ENCODE measurements at places on chromosomes 1 and 21.

GRCh38 chr1:25664357-25665199 is 48.0 kb downstream of the MAN1C1 start:
- no peak for DNase-seq

DNA sequence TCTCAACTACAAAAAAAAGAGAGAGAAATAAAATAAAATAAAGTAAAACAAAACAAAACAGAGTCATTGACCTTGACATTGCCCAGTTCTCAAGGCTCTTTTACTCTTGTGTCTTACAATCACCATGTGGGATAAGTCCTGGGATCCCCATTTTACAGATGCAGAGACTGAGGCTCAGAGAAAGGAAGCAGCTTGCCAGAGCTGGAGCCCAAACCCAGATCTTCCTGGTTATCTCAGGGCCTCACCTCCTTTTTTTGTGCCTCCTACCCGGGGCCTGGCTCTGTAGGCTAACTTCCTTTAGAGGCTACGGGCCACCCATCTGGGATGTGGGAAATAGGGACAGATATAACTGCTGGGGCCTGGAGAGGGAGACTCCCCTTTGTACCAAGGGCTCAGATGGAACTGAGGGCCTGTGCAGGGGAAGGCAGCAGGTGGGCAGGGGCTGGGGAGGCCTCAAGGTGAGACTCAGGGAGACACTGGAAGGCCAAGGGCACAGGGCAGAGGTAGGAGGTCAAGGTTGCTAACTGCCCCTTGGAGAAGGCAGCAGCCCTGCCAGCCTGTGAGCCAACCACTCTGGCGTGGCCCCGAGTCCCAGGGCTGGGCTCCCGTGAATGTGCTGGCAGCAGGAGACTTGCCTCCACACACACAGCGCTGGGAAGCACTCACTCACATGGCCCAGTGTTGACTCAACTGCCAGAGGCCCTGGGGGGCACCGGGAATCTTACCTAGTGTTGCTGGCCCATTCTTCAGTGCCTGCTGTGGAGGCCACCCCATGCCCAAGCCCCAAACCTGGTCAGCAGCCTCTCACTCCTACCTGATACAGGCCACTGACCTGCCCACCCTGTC is 6.5 kb upstream of the ECE1 start:
- DNase-seq: no peak

DNA sequence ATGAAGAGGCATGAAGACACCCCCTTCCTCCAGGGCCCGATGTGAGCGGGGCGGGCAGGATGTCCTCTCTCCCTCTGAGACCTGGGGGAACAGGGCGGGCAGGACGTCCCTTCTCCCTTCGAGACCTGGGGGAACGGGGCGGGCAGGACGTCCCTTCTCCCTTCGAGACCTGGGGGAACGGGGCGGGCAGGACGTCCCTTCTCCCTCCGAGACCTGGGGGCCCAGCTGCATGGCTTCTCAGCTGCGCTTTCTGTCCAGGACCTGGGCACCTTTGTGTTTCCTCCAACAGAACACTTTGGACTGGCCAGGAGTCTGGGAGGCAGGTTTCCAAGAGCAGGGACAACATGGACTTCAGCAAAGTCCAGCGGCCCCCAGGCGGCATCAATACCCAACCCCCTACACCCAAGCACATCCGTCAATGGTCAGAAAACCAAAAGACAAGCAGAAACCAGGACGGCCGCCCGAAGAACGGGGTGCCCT is 30.8 kb upstream of the ADARB1 start:
- DNase-seq: no peak

- DNase-seq: no peak
Observed at GRCh38 chr1:2833454-2834145, 32.1 kb upstream of the TTC34 start.

DNA sequence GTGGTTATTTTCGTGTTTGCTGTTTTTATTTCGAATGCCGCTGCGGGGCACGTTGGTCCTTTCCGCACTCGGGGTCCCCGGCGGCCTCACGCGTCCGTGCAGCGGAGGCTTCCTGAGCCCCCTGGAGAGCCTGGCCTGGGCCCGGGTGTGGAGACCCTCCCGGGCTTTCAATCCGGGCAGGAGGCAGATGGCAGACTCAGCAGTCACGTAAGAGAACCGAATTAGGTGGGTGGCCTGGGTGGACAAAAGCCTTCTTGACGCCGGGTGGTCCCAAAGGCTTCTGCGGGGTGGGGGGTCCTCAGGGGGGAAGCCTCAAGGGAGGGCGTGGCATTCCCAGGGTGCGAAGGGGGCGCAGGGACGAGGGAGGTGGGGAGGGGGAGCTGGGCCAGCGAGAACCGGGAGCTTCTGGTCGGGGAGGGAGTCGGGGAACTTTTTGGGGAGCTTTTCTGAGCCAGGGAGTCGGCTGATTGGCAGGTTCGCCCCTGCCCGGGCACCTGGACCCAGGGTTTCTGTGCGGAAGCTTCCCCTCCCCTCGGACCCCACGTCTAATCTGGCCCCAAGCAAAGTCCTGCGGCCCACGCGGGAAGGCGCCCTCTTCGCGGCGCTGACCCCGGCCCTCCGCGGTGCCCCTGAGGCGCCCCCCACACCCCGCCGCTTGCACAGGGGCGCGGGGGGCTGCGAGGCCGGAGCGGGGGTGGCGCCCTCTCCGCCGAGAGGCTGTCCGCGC is 1.3 kb upstream of the HES4 start:
- DNase-seq: no peak

GRCh38 chr1:209839875-209840546 is 12.2 kb downstream of the UTP25 start:
- DNase-seq: peak; percentile 82

DNA sequence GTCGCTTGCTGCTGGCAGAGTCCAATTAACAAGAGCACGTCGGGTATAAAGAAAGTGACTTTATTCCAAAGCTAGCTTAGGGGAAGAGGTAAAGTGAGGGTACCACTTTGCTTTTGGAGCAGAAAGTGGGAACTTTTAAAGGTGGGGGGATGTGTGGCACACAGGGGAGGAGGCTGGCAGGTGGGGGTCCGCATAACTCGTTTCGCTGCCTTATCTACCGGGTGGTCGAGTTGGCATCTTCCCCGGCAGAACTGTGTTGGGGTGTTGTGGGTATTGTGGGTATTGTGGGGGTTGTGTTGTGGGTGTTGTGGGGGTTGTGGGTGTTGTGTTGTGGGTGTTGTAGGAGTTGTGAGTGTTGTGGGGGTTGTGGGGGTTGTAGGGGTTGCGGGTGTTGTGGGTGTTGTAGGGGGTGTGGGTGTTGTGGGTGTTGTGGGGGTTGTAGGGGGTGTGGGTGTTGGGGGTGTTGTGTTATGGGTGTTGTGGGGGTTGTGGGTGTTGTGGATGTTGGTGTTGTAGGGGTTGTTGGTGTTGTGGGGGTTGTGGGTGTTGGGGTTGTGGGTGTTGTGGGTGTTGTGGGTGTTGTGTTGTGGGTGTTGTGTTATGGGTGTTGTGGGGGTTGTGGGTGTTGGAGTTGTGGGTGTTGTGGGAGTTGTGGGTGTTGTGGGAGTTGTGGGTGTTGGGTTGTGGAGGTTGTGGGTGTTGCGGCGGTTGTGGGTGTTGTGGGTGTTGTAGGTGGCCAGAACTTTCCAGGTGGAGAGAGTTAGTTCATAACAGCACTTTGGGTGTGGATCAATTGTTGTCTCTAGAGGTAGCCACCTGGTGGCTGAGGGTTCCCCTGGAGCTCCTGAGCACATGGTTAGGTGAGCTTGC is 52.7 kb downstream of the AGPAT3 start:
- no peak for DNase-seq

- DNase-seq: no peak
Observed at GRCh38 chr21:25896501-25897056, 161.8 kb downstream of the GABPA start.

DNA sequence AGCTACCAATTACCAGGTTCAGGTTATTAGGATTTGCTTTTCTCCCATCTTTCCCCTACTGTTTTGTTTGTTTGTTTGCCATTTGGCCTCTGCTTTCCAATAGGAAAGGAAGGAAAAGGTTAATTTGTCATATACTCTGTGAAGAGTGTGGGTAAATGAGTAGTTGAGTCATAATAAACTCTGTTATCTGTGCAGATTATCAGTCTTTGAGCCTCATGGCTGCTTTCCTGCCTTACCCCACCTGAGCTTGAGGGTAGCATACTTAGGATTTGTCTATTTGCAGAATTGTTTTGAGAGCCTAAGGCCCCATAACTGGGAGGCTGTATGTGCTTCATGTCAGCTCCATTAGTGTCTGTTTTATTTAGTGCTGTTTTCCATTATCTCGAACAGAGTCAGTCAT is 32.9 kb upstream of the SNX27 start:
- no peak for DNase-seq

DNA sequence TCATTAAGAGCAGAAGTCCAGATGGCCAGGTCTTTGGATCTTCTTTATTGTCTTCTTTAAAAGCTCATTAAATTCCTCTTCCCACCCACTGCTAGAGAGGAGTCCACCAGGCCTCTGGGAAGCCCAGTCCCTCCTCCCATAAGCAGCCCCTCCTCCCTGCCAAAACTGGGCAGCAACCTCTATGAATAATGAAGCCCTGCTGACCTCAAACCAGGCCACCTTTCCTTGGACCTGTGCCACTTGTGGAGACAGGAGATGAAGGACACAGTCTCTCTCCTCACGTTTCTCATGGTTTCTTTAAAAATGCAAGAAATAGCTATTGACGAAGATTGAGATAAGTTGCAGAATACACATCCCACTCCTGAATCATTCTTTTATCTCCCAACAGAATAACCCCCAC is 112.8 kb downstream of the EDEM3 start:
- no peak for DNase-seq

Measured in keratinocyte (primary cell).